ENCODE measurements at places on chromosomes 1 and 21.

GRCh38 chr1:1979482-1980165, 24.0 kb downstream of the CFAP74 start:
- DNase-seq = no peak

DNA sequence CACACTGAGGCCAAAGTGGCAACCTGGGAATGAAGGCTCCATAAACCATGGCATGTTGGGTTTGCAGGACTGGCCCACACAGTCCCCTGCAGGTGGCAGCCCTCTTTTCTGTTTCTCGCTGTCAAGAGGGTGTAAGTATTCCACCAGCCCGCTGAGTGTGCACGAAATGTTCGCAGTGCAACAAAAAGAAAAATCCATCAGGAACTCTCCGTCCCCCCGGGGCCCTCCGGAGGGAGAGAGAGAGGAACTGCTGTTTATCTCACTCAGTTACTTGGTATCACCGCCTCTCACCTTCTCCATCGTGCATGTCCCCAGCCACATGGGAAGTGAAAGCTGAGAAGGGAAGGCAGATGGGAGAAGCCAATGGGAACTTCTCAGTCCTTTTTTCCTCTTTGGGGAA, 38.3 kb downstream of the NCF2 start:
- DNase-seq = no peak

GRCh38 chr21:25790122-25790877, 55.5 kb downstream of the GABPA start:
- no peak for DNase-seq

- DNase-seq = peak; percentile 14
These were observed 13.1 kb upstream of the KYAT3 start for GRCh38 chr1:89005286-89006151.

DNA sequence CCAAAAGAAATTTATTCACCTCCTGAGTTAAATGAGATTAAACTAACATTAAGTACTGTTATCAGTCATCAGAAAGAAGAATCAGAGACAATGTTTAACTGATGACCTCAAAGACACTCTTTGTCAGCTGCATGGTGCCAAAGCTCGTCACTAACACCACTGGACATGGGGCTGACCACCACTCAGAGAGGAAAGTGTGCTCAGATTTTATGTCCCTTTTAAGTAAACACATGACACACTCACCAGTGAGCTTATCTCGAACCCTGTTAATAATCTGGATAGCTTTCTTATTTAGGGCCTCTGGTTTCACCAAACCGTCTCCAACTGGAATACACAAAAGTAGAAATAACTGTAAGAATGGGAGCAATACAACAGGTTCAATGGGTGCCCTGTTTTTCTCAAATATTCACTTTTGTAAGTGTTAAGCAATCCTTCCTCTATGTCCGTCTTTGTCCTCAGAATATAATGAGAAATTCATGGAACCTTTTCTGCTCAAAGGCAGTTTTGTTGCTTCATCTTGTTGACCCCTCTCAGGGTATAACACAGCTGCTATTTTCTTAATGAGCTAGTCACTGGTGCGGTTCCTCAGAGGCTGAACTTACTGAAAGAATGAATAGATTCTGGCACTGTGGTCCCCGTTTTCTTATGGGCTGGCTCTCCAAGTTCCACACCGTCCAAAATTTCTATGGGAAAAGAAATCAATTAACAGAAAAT, 9.5 kb upstream of the EXOSC10 start:
- no peak for DNase-seq

DNA sequence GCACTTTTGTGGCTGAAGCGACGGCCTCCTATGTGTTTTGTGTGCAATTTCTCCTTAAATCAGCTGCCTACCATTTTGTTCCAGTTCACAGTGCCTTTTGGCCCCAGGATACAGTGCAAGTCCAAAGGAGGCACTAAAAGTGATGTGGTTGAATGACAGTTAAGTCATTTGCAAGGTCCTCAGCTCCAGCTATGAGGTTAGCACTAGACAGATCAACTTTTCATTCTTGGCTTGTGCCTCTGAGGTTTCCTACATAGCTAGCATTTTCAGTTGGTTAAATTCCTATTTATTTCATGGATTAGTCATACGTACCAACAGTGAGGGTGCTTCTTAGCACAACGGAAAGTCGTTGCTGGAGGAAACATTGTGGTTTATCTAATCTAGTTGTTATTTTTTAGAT, 59.3 kb upstream of the NTPCR start:
- no peak for DNase-seq

Data from caudate nucleus (tissue), 63 donors.